ENCODE measurements at places on chromosomes 5 and 9.

DNA sequence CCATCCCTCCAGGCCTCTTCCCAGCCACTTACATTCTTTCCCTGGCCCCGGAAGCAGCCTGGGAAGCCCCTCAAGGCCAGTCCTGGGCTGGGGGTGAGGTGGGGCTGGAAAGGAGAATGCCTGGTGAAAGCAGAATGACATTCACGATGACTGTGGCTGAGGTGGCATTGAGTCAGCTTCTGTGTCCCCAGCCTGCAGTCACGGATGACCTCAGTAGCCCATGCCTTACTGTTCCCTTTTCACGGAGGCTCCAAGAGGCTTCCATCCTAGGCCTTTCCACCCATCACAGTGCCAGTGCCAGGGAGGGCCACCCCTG lies 2.7 kb downstream of the PRDM12 start:
- no peak for DNase-seq

DNA sequence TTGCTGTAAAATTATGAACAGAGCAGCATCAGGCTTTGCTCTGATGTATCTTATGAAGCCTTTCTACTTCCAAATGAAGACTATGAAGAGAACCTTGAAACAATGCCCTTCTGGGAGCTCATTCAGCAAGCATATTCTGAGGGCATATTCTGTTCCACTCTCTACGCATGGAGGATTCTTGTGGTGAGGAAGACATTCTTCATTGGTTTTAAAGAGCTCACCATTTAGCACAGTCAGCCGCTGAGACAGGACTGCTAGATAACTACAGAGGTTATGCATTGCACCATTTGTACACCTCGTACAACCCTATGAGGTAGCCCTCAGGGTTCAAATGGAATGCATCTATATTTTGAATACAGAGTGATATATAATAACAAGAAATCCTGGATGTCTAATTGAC lies 61.0 kb downstream of the INVS start:
- DNase-seq = no peak

DNA sequence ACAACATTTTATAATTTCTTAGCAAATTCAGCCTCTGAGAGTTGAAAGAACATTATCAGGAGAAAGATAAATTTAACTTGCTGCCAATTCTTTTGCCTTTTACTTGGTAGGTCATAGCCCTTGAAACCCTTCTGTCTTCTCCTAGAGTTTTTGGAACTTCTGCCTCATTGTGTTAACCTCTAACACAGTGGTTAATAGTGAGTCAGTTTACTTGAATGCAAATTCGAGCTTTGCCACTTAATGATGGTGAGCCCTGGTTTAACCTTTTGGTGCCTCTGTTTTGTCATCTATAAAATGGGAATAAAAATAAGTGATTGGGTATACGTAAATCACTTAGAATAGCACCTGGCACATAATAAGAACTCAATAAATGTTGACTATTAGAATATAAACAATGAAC lies 1.8 kb upstream of the INIP start:
- no peak for DNase-seq

GRCh38 chr5:140319833-140320232 lies 16.9 kb upstream of the PFDN1 start:
- DNase-seq = no peak

DNA sequence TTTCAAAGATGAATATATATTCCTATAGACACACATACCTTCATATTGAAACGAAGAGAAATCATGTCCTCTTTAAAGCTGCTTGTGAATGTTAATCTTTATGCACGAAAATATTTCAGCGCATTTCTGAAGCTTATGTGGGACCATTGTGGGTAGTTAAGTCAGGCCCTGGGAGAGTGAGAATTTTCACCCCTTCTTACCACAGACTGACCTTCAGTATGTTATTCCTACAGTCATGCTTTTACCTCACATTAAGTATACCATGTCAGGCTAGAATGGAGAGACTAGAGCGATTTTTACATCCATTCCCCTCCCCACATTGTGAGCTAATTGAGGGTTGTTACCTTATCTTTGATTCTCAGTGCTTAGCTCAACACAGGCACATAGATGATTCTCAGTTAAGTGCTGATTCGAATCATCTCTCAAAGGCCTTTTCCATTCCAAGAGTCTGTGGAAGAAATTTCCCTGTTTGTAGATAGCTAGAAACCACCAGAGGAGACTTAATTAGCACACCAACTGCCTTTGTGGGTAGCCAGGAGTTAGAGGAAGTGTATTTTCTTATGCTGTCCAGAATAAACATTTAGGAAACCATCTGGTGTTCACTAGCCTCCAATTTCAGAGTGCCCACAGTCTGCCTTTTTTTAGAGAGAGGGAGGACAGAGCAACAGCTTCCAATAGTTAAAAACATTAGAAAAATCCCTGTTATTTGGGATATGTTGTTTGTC lies 110.5 kb downstream of the MEGF10 start:
- DNase-seq = no peak

DNA sequence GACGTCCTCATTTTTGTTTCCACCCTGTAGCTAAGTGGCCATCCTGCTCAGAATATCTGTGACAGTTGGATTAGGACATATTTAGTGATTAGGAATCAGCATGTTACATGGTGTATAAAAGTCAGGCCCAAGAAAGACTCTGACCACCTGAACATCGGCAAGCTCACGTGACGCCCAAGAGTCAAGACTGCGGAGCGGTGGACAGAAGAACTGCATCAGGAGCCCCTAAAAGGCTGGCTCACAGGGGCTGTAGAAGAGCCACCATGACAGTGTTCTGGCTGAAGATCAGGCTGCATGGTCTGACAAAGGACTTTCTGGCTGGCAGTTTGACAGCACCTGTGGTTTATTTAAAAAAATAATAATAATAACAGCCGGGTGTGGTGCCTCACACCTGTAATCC lies 185.3 kb downstream of the AUH start:
- no peak for DNase-seq

DNA sequence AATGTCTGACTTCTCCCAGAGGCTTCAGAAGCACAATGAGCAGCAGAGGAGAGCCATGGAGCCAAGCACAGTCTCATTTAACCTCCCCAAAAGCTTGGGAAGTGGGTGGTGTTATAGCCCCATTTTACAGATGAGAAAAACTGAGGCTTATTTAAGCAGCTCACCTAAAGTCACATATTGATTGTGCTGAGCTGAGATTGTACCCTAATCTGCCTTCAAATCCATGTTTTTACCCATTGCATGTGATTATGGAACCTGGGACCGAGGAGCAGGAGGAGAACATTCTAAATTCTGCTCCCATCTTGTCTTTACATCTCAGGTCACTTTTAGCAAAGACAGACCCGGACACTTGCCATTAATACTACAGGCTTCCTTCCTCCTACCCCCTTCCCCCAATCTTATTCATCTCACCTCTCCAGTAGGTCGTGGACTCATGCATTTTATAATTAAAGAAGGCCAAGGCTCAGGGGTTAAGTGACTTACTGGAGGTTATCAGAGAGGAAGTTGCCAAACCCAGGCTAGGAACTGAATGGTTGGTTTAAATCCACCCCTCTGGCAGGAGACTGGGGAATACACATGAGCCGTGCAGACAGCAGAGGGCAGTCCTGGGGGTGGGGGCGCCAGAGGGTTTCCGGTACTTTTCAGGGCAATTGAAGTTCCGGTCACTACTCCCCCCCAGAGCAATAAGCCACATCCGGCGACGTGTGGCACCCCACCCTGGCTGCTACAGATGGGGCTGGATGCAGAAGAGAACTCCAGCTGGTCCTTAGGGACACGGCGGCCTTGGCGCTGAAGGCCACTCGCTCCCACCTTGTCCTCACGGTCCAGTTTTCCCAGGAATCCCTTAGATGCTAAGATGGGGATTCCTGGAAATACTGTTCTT lies 51.0 kb upstream of the IL17B start:
- DNase-seq = no peak

GRCh38 chr5:159906943-159907342 lies 9.3 kb upstream of the ADRA1B start:
- DNase-seq = no peak

DNA sequence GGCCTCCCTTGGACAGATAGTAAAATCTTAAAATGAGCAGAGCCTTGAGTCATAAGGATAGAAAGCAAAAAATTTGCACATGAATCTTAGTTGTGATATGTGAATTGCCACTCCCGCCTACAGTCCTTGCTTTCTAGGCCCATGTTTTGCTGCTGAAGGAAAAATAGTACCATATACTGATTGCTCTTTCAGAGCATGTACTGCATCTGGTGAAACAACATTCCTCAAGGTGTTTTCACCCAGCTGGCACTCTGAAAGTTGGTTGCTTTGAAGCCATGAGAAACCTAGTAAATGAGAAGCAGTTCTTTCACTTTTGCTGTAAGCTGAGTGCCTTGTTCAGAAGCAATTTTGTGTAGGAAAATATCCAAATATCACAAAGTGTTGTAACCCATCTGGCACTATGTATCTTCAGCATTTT lies 10.3 kb downstream of the CDC37L1 start:
- peak; percentile 73 for DNase-seq

GRCh38 chr5:137034213-137034612 lies 464.9 kb downstream of the SPOCK1 start:
- no peak for DNase-seq

DNA sequence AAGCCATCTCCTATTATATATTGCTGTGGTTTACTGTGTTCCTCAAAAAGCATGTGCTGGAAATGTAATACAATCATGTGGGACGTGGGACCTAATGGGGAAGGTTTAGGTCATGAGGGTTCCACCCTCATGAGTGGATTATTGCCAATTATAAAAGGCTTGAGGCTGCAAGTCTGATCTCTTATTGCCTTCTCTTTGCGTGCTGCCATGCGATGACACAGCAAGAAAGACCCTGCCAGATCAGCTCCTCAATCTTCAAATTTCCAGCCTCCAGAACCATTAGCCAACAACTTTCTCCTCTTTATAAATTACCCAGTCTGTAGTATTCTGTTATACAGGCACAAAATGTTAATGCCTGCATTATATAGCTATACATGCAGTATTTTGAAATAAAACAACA lies 45.4 kb downstream of the MARCHF11 start:
- DNase-seq = no peak

- no peak for DNase-seq
These were observed 58.6 kb downstream of the ITGA1 start for GRCh38 chr5:52846182-52846842.

DNA sequence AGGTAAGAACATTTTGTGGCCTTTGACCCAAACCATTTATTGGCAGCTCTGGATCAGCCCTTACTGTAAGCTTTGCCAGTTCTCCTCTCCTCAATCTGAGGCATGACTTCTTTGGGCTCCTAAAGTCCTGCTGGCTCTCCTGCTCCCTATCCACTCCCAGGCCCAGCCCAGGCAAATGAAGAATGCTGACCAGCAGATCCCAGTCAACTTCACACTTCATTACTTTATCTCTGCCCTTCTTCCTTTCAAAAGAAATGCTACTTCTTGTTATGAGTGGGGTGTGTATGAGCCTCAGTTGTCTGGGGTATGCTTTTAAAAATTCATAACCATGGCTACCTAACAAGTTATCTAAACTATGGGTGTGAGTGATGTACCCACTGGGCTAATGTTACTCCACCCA lies 479.6 kb downstream of the ACTL7B start:
- no peak for DNase-seq

GRCh38 chr9:29150606-29151005 lies 1577.3 kb upstream of the C9orf72 start:
- DNase-seq = peak; percentile 31

Data from foreskin keratinocyte (primary cell).